ENCODE measurements at places on chromosomes 1 and 21.
A peak's percentile ranks its signal among the peaks of the same experiment; 100 is the strongest.

- DNase-seq, result peak; percentile 22
Observed at GRCh38 chr1:18820791-18821641, 38.4 kb downstream of the TAS1R2 start.

GRCh38 chr1:155061381-155062150, 2.0 kb upstream of the EFNA4 start:
- peak; percentile 93 for DNase-seq

GRCh38 chr1:231883382-231883781, 256.8 kb downstream of the DISC1 start:
- no peak for DNase-seq

GRCh38 chr1:19596065-19596713, 47.9 kb upstream of the NBL1 start:
- no peak for DNase-seq

DNA sequence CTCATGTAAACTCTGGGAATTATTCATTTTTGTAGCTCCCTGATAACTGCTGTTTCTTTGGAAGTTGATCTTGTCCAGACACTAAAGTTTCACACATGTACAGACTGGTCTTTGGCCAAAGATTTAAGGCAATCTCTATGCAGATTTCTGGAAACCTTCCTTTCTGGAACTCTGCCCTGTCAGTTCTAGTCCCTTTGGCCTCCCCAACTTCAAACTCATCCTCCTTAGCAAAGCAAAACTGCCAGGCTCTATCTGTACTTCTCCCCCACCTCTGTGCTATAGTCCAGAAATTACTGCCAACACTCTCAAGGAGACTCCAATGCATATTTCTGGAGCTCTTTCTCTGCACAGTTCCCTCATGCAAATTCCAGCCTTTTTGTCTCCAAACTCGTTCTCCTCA, 36.5 kb downstream of the C1orf198 start:
- no peak for DNase-seq

GRCh38 chr1:224432146-224432545, 2.5 kb downstream of the WDR26 start:
- no peak for DNase-seq

DNA sequence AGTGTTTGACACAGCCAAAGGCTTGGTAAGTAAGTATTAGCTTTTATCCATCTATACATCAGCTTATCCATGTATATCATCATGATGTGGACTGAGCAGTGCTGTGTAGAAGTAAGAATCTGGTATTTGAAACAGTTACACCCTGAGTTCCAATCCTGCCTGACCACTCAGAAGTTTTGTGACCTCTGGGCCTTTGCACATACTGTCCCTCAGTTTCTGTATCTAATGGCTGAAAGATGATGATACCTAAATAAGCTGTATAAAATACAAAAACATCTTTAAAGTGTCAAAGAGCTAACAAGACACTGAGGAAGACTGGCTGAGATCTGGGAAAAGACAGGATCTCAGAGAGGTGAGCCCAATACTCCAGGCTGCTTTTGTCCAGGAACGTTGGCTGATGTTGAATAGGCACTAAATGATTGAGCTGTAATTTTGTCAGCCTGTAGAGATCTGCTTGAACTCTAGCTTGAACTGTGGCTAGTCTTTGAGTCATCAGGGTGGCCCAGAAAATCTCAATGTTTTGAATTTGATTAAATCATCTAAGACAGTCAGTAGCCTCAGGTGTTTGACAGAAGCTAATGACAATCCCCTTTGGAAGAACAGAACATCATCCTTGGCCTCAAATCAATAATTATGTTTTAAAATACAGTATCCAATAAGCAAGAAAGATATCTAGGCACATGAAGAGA, 20.2 kb upstream of the OTUD3 start:
- DNase-seq, result no peak

DNA sequence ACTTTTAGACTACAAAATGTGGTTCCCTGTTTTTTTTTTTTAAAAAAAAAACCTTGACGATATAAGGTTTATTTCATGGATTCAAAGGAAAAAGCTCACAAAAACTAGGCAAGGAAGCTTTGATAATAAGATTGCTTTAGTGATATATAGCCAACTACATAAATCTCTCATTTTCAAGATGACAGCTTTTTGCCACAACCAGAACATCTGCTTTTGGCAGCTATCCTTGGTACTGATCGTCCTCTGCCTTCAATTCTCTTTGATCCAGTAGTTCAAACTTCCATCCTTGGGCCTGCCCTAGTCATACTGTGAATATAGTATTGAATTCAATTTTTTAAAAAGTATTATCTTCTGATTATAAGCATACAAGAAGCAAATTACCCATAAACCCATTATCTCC, 72.9 kb upstream of the CD53 start:
- no peak for DNase-seq

DNA sequence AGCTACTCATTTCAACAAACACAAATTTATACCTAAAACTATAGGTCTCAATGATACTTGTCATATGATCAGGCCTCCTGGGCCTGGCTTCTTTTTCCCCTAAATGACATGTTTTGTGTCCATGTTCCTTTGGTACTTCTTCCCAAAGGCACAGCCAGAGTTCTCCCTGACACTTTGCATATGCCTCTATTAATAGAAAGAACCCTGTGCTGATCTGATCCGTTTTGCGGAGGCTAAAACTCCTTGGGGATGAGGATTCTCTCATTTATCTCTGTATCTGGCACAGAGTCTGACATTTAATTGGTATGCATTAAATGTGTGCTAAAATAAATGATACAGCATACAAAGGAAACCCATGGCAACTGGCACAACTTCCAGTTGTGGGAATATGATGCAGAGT, 11.5 kb downstream of the ATPAF1 start:
- no peak for DNase-seq

- DNase-seq, result no peak
Observed at GRCh38 chr1:207006914-207007313, 25.6 kb downstream of the C1orf116 start.

DNA sequence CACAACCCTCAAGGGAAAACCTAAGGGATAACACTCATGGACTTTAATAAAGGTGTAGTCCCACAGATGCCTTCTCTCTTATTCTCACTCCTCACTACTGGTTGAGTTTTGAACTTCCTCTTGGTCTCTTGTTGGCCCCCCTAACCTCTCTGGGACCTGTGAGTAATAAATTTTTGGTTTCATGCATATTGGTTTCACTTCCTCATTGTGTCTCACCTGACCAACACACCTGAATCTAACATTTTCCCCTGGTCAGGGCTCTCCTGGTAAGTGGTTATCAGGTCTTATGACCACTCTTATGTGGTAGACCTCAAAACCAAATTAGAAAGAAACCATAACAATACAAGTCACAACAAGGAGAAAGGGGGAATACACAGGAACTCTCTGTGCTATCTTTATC, 60.5 kb upstream of the PRMT6 start:
- DNase-seq, result no peak

DNA sequence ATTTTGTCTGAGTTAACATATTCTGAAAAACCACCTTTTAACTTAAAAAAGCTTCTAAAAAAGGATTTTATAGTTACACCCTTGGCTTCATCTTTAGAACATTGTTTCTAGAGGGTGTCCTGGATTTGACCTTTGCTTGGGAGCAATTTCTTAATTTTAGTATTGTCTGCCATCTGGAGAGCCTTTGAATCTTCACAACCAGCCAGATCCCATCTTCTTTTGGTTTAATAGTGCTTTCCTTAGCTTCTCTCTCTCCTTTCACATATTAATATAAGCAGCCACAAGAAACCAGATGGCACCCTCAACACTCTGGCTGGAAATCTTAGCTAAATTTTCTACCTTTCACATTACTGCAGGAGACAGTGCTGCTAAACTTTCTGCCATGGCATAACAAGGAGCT, 76.5 kb upstream of the TSPAN2 start:
- DNase-seq, result no peak

GRCh38 chr1:218473522-218473921, 128.4 kb downstream of the TGFB2 start:
- no peak for DNase-seq

- DNase-seq, result no peak
Observed at GRCh38 chr1:109371341-109371739, 26.4 kb downstream of the SORT1 start.

GRCh38 chr1:31985430-31985829, 28.2 kb upstream of the KHDRBS1 start:
- DNase-seq, result peak; percentile 44

- no peak for DNase-seq
Observed at GRCh38 chr1:182716740-182717720, 32.6 kb upstream of the RGS8 start.

- DNase-seq, result no peak
Observed at GRCh38 chr1:209411491-209411929, 172.0 kb upstream of the CAMK1G start.

DNA sequence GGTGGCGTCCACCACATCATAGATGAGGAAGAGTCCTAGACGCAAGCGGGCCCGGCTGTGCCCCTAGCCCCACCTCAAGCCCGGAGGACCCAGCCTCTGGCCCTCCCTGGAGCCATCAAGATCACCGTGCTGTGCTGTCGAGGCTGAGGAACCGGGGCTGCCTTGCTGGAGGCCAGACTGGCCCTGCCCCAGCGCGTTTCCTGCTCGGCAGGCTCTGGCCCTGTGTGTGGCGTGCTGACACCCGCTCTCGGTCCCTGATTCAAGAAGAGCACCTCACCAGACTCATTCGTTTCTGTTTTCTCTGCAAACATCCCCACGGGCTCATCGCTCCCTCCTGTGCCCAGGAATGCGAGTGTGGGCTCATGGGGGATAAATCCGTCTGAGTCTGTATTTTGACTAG, 51.1 kb downstream of the GLIS1 start:
- DNase-seq, result no peak

DNA sequence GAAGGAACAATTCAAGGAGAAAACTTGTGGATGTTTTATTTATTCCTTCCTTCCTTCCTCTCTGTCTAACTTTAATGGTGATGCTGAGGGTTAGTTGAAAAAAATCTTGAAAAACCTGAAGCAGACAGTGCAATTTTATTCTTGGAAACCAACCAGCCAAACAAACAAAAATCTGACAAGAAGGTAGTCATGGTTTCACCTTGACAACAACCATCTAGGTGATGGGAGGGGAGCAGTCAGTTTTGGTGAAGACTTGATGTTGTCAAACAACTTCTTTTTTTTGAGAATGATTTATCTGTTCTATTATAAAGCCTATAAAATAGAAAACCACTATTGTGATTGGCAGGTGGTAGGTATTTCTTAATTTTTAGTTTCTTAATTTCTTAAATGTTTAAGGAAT, 92.4 kb upstream of the GPR88 start:
- DNase-seq, result peak; percentile 62

GRCh38 chr1:157034137-157034800, 11.3 kb downstream of the ARHGEF11 start:
- DNase-seq, result no peak

DNA sequence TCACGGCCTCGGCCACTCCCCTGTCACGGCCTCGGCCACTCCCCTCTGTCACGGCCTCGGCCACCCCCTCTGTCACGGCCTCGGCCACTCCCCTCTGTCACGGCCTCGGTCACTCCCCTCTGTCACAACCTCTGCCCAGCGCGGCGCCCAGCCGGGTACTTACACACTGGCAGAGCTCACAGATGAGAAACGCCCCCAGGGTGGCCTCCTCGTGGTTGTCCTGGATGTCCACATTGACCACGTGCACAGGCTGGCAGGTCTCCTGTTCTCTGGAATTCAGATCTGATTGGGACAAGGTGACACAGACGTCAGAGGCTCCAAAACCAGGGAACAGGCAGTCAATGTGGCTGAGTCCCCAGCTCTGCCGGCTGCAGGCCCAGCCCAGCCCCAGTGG, 3.3 kb upstream of the TMEM240 start:
- DNase-seq, result no peak

DNA sequence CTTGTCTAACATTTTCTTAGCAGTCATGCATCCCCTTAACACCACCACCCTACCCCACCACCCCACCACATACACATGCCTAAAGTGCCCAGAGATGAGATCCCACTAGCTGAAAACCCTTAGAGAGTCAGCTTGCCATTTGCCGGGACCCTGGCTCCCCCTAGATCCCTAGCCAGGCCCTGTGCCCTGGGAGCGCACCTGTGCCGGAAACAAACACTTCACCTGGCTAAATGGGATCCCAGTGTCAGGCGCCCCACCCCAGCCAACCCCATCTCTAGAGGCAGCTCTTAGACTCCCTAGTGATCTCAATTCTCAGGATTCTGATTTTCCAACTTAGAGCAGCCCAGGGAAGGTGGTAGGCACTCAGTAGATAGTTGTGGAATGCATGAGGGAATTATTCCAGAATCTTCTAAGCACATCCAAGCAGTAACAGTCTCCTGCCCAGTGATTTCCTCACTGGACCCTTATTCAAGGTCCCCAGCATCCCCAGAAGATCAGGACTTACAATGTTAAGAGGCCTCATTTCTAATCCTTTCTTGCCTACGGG, 105.2 kb downstream of the LAMC2 start:
- DNase-seq, result no peak

GRCh38 chr1:86352086-86352485, 44.0 kb downstream of the ODF2L start:
- DNase-seq, result no peak

- DNase-seq, result no peak
Observed at GRCh38 chr1:162886705-162887104, 25.7 kb upstream of the CCDC190 start.

DNA sequence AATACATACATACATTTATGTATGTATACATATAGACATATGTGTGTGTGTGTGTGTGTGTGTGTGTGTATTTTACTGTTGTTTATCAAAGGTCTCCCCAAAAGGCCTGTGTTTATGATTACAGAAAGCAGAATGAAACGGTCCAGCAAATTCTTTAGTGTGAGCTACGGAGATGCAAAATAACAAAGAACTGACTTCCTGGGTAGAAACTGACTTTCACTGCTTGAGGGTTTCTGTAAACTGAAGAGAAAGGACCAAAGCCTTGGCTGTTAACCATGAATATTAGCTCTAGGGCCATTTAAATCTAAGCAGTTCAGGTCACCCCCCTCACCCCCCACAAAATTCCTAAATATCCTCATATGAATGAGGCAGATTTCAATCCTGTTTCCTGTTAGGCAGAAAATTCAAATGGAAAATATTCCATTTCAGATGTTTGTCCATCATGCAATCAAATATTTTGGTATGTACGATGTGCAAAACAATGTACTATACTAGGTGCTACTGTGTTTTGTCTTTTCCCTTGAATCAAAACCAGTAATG, 213.2 kb downstream of the TGFB2 start:
- DNase-seq, result no peak

GRCh38 chr1:34470401-34470800, 284.4 kb upstream of the GJB5 start:
- DNase-seq, result no peak

Data from CD4-positive, alpha-beta T cell treated with Interleukin-6 at 100 ng/mL for 8 hours (primary cell).